Osteocyte (in vitro differentiated cells): ENCODE measurements at places on chromosomes 7 and 10. TPM values are rescaled to one million over a fixed set of nuclear protein-coding genes. Genes with fewer than 3 reads are reported as not detected.

SLC39A12 gene
- total RNA-seq, result not detected in 2 replicates

ZP3 gene
- 0.51 TPM in 1 of 2 replicates, not detected in the other for total RNA-seq

TBATA gene
- total RNA-seq, result not detected in 2 replicates

SPDYE5 gene
- total RNA-seq, result not detected in 2 replicates

SGCE gene
- 85.6 and 96.8 TPM in 2 replicates for total RNA-seq

DKK1 gene
- total RNA-seq, result 23.9 and 27.8 TPM in 2 replicates

VWDE gene
- not detected in 2 replicates for total RNA-seq

ABCB4 gene
- not detected in 2 replicates for total RNA-seq

- DNase-seq, result peak; percentile 49
- H3K36me3 ChIP-seq, result peaks cover 9% of the 10 kb centered on the region
- no peaks in the 10 kb centered on the region for H3K27me3 ChIP-seq
- H3K27ac ChIP-seq, result no peak overlapping the region
- H3K4me3 ChIP-seq, result no peak overlapping the region
- H3K4me1 ChIP-seq, result peaks cover 12% of the 10 kb centered on the region
These were observed 66.8 kb downstream of the MINDY4 start for GRCh38 chr7:30838008-30838407.

GRCh38 chr10:110779489-110779888 lies 92.2 kb upstream of the PDCD4 start:
- no peak overlapping the region for H3K27ac ChIP-seq
- H3K4me1 ChIP-seq, result peaks cover 7% of the 10 kb centered on the region
- H3K27me3 ChIP-seq, result peaks cover 6% of the 10 kb centered on the region
- DNase-seq, result no peak
- H3K36me3 ChIP-seq, result no peaks in the 10 kb centered on the region

DNA sequence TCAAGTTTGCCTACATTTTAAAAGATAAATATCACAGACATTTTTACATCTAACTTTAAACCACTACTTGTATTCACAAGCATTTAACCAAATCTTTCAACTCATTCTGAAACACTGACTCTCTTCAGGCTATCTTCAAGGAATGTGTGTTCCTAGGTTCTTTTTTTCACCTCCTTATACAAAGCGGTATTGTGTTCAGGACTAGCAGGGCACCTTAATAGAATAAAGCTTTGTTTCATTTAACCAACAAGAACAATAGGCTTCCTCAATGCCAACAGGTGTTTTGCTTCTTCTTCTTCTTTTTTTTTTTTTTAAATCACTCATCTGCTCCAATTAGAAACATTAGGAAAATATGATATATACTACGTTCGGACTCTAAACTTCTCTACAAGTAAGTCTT lies 212.9 kb upstream of the SEMA3E start:
- no peaks in the 10 kb centered on the region for H3K27me3 ChIP-seq
- no peak overlapping the region for H3K27ac ChIP-seq
- H3K36me3 ChIP-seq, result no peaks in the 10 kb centered on the region
- no peaks in the 10 kb centered on the region for H3K4me1 ChIP-seq
- DNase-seq, result no peak
- no peak overlapping the region for H3K4me3 ChIP-seq

GRCh38 chr10:20132816-20133215 lies 316.6 kb downstream of the PLXDC2 start:
- no peak overlapping the region for H3K27ac ChIP-seq
- DNase-seq, result no peak
- H3K36me3 ChIP-seq, result no peaks in the 10 kb centered on the region
- no peak overlapping the region for H3K4me3 ChIP-seq

DNA sequence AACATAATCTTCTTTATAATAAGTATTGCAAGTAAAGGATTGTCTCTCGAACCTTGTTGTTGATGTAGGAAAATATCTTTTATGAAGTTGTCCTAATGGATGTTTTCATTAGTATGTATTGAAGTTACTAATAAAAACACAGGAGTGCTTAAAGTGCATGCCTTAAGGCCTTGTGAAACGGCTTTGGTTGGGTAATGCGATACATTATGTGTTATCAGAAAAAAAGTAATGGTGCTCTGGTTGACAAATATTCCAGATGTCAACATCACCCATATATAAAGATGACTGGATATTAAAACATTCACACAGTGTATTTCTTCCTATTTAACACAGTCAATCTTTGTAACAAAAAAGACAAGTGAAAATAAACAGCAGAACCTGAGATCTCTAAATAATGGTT lies 310.7 kb downstream of the PRKG1 start:
- peaks cover 16% of the 10 kb centered on the region for H3K4me1 ChIP-seq
- DNase-seq, result no peak
- H3K27me3 ChIP-seq, result no peaks in the 10 kb centered on the region
- no peak overlapping the region for H3K4me3 ChIP-seq
- H3K36me3 ChIP-seq, result no peaks in the 10 kb centered on the region

GRCh38 chr7:39623732-39624441 lies 515 bp downstream of the RALA start:
- peaks cover 46% of the 10 kb centered on the region for H3K4me1 ChIP-seq
- peaks cover 7% of the 10 kb centered on the region for H3K36me3 ChIP-seq
- peak overlapping the region; percentile 96 for H3K4me3 ChIP-seq
- no peak for DNase-seq
- H3K27ac ChIP-seq, result peak overlapping the region; percentile 95
- H3K27me3 ChIP-seq, result no peaks in the 10 kb centered on the region

DNA sequence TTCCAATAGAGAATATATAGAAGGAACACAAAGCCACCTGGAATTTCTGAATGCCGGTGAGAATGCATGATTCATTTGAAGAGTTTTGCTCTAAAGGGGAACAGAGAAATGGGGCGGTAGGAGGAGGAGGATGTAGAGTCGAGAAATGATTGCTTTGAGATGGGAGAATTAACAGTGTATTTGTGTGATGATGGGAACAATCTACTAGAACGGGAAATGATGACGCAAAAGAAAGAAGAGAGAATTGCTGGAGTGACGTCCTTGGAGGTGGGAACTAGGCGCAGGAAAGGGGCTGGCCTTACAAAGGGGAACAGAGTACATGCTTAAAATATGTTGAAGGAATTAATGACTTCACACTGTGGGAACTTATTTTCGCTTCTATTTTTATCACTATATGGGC lies 188.1 kb downstream of the SDHAF3 start:
- no peaks in the 10 kb centered on the region for H3K36me3 ChIP-seq
- no peaks in the 10 kb centered on the region for H3K27me3 ChIP-seq
- H3K4me1 ChIP-seq, result no peaks in the 10 kb centered on the region
- H3K4me3 ChIP-seq, result no peak overlapping the region
- no peak for DNase-seq
- no peak overlapping the region for H3K27ac ChIP-seq

DNA sequence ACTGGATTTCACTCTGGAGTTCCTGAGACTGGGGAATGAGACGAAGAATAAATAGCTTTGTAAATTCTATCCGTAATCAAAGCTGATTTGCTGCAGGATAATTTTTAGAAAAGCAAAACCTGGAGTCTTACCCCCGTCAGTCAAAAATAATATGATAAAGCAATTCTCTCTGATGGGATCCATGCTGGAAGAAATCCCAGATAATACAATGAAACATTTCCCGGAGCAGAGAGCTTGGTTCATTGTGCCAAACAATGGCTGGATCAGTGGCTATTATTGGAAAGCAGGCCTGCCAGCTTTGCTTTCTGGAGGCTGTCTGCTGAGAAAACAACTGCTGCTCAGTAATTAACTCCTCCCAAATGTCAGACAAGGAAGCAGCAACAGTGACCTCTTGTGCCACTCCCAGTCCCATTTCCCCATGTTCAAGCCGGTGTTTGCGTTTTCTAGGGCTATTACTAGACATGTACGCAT lies 609.4 kb upstream of the PCDH15 start:
- no peaks in the 10 kb centered on the region for H3K4me1 ChIP-seq
- H3K27me3 ChIP-seq, result no peaks in the 10 kb centered on the region
- no peak overlapping the region for H3K4me3 ChIP-seq
- H3K36me3 ChIP-seq, result no peaks in the 10 kb centered on the region

- H3K27me3 ChIP-seq, result no peaks in the 10 kb centered on the region
- no peak overlapping the region for H3K4me3 ChIP-seq
- H3K4me1 ChIP-seq, result no peaks in the 10 kb centered on the region
- no peaks in the 10 kb centered on the region for H3K36me3 ChIP-seq
- no peak overlapping the region for H3K27ac ChIP-seq
- DNase-seq, result no peak
These were observed 33.7 kb downstream of the CAMK1D start for GRCh38 chr10:12382956-12383531.

GRCh38 chr10:84706875-84707274 lies 378.5 kb downstream of the CCSER2 start:
- H3K27ac ChIP-seq, result no peak overlapping the region
- H3K4me1 ChIP-seq, result no peaks in the 10 kb centered on the region
- no peaks in the 10 kb centered on the region for H3K36me3 ChIP-seq
- H3K4me3 ChIP-seq, result no peak overlapping the region
- H3K27me3 ChIP-seq, result peaks cover 5% of the 10 kb centered on the region
- no peak for DNase-seq

DNA sequence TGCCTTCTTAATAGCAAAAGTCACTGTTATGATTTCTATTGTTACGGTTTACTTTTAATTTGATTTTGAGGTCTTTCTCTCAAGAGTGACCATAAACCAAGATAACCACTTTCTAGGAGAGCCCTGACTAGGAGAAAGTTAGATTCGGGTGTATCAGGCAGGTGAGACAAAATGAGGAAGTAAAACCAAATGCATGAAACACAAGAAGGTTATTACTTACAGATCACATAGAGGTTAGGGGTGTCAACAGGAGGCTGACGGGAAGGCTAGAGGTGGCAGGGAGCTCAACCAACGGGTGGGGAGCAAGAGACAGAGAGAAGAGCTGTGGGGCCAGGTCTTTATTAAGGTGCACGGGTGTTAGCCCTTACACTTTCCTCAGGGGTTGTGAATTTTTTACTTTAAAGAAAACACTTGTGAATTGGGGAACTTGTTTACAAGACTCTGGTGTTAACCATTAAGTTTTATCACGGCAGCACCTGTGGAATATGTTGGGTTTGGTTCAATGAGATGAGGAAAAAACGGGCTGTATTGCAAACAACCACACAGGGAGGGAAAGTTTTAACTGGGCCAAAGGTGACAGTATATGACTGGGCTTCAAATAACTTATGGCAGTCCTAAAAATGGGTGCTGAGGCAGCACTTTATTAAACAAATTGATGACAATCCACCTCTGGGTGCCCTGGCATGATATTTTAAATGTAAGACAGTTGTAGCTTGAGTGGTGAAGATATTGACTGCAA lies 154.9 kb downstream of the SDHAF3 start:
- DNase-seq, result no peak
- no peak overlapping the region for H3K27ac ChIP-seq

- H3K4me1 ChIP-seq, result peaks cover 47% of the 10 kb centered on the region
- H3K27me3 ChIP-seq, result no peaks in the 10 kb centered on the region
- H3K4me3 ChIP-seq, result peak overlapping the region; percentile 31
- DNase-seq, result no peak
- no peaks in the 10 kb centered on the region for H3K36me3 ChIP-seq
- peak overlapping the region; percentile 95 for H3K27ac ChIP-seq
These were observed 230.9 kb downstream of the BICC1 start for GRCh38 chr10:58743466-58744115.

DNA sequence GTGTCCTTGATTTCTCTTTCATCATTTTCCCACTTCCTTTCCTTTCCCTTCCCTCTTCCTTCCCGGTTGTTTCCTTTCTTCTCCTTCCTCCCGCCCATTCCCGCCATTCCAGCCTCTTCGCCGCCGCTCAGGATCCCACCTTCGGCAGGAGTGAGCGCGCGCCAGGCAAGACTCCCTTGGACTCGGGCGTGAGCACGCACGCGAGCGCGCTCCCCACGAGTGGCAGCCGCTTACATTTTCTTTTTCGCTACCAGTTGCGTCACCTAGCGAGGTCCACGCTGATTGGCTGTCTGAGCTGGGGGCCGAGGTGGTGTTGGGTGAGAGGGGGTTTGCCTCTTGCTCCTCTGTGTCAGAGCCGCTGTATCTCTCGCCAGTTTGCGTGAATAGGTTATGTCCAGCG lies 11.8 kb downstream of the ZAN start:
- H3K36me3 ChIP-seq, result no peaks in the 10 kb centered on the region
- H3K4me3 ChIP-seq, result no peak overlapping the region
- no peak for DNase-seq
- H3K4me1 ChIP-seq, result no peaks in the 10 kb centered on the region

DNA sequence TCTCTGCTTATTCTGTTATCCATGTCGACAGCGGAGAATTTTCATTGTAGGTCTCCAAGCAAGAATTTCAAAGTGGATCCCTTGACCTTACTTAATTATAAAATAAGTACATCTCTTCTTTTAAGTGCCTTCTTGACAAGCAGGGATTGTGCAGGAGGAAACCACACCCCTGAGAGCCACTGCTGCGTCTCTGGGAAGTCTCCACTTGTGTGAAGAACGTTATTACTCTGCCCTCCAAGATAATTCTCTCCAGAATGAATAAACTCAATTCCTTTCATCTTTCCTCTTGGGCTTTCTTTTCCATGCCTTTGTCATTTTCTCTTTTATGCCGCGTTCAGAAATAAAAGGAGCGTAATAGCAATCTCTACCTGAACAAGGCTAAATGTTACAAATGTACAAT lies 1030.9 kb upstream of the LRRTM3 start:
- no peak for DNase-seq
- no peaks in the 10 kb centered on the region for H3K4me1 ChIP-seq
- H3K27ac ChIP-seq, result no peak overlapping the region

DNA sequence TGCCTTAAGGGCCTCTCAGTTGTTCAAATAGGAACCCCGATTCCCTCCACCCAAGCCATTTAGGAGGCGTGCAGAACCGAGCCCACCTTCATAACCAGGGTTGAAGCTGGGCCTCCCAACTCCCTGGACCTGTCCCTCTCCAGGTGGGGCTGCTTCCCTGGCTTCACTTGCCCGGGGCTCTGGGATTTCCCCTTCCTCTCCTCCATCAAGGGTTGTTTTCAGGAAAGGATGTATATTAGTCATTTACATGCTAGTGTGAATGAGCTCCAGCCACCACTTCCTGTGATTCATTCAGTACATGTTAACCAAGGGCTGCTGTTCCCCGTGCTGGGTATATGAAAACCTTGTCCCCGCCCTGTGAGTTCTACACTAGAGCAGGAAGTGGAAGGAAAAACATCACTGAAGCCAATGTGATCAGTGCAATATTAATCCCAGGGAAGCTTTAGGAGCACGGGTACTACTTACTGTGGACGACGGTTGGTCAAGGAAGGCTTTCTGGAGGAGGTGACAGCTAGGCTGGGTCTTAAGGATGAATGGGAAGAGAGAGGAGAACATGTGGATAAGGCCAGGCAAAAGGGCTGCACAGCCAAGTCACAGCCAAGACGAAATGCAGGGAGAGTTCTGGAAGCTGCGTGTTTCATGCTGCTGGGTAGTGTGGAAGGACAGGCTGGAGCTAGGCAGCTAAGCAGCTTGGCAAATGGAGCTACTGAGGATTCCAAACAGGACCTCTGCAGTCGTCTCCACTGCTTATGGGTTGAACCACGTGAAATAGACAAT lies 150.1 kb upstream of the SHH start:
- H3K4me3 ChIP-seq, result no peak overlapping the region
- H3K36me3 ChIP-seq, result no peaks in the 10 kb centered on the region
- no peak for DNase-seq
- no peaks in the 10 kb centered on the region for H3K4me1 ChIP-seq
- no peak overlapping the region for H3K27ac ChIP-seq

DNA sequence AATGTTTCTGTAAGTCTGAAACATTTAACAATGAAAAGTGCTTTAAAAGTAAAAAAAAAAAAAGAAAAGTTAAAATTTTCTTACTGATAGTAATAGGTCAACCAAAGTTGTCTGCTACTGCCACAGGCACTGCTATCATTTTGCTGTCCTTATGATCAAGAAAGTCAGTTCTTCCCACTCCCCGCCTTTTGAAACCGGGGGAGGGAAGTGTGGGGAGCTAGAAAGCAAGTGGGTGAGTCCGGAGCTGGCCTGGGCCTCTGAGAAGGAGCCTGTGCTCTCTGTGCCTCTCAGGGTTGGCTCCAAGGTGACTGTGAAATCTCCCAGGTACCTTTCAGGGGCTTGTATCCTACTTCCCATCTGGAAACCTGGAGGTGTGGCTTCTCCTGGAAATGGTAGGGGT lies 7.3 kb downstream of the C7orf57 start:
- H3K27ac ChIP-seq, result no peak overlapping the region
- no peaks in the 10 kb centered on the region for H3K36me3 ChIP-seq
- H3K4me1 ChIP-seq, result peaks cover 17% of the 10 kb centered on the region
- DNase-seq, result no peak
- no peak overlapping the region for H3K4me3 ChIP-seq
- H3K27me3 ChIP-seq, result peaks cover 2% of the 10 kb centered on the region
